Activated T-helper 1 cell treated with Interleukin-2 at 50 U/mL for 16 hours (primary cell): ENCODE measurements at places on chromosomes 1 and 21.
A peak's percentile ranks its signal among the peaks of the same experiment; 100 is the strongest.

DNA sequence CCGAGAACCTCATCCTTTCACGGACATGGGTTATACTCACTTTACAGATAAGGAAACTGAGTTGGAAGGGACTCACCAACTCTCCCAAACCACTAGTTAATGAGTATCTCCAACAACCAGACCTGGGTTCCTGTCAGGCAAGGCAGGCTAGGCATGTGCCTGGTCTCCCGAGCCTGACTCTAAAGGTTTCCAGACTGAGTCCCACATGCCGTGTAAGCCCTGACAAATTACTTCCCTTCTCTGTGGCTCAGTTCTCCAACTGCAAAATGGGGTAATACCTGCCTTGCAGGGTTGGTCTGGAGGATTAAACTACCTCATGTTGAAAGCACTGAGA, 34.3 kb downstream of the SSBP3 start:
- DNase-seq, result no peak

DNA sequence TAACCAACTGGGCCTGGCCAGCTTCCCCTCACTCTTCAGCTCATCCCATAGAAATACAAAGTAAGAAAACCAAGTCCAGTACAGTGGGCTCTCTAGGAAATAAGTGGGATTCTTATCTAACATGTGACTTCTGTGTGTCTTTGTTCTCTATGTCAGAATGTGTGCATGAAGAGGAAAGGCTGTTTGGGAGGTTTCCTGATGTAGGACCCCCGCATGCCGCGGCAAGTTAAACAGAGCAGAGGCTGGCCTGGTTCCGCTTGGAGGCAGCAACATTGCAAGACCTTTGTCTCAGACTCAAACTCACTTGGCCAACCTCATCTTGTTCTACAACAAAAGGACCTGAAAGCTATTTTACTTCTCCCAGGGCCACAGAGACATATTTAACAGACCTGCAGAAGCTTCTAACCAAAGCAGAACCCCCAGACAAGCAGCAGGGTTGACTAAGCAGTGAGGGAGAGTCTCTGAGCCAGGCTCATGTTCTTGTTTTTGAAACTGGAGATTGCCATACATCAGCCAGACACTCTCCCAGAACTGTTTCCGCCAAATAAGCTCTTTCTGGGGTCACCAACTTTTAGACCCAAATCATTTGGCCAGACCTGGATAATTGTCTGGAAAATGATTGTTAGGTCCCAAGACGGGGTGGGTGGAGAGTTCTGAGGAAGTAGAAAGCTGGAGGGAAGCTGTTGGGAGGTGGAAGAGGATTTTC, 6.2 kb downstream of the MTARC2 start:
- DNase-seq, result no peak

GRCh38 chr1:52702886-52703787, 5.0 kb upstream of the COA7 start:
- DNase-seq, result peak; percentile 63

- no peak for DNase-seq
These were observed 30.5 kb upstream of the LRIG2 start for GRCh38 chr1:113042285-113043143.

DNA sequence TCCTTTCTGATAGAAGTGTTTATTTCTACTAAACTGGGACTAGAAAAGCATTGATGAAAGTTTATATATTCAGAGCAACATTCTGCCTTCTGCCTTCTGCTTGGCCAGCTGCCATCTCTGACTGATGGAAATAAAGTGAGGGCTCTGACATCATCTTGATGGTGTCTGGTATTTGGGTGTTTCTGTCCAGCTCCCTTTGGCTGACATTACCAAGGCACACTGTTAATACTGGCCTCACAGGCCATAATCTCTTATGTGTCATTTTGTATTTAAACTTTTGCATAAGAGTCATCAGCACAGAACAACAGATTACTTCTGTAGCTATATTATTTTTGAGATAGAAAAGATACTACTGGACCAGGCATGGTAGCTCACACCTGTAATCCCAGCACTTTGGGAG, 216.9 kb downstream of the RYR2 start:
- DNase-seq, result no peak

- DNase-seq, result no peak
These were observed 157.9 kb downstream of the CASZ1 start for GRCh38 chr1:10638559-10639005.

DNA sequence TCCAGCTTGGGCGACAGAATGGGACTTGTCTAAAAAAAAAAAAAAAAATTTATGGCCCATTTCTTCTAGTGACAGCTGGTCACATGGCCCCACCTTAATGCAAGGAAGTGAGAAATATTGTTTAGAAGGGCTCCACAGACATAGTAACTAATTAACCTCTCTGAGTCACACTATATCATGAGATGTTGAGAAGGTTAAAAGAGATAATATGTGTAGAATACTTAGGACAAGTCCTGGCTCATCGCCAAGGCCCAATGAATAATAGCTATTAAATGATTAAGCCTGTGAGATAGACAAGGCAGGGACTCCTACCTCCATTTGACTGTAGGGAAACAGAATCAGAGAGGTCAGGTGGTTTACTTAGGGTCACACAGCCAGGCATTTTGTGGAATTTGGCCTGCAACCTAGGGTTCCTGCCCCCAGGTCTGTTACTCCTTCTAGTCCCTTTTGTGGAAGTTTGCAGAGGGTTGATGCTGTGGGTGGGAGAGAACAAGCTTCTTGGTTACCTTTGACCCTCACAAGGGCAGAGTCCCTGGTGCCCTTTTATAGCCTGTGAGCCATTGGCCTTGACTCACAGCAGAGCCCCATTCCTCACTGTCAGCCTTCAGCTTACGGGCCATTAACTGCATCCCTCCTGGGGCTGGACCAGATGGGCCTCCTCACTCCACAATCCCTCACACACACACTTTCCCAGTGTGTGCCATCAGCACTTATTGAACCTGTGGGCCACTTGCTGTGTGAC, 48.5 kb downstream of the OPRD1 start:
- no peak for DNase-seq

DNA sequence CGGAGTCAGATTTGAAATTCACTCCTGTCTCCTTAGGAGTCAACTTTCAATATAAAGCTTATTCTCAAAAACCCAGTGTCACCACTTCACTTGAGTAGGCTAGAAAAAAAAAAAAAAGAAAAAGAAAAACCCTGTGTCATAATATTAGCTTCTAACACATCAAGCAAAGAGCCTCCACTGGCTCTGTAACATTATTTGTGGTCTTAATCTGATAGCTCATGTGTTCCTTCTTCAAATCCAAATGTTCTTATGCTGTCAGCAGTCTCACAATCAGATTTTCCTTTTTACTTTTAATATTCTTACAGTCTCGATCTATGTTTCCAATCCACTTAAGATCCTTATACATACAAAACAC, 26.1 kb upstream of the PSMG1 start:
- no peak for DNase-seq

- no peak for DNase-seq
These were observed 36.1 kb downstream of the ZBTB40 start for GRCh38 chr1:22487781-22488180.

DNA sequence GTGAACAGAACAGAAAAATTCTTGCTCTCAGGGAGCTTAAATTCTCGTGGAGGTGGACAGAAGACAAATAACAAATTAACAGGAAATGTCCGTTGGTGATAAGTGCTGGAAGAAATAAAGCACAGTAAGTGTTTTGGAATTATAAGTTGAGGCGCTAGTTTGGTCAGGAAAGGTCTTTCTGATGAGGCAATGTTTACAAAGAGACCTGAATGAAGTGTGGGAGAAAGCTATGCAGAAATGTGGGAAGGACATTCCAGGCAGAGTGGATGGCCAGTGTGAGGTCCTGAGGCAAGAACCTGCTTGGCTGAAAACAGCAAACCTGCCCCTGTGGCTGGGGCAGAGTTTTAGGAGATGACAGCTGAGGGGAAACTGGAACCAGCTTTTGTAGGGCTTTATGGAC, 23.3 kb downstream of the NGF start:
- no peak for DNase-seq

DNA sequence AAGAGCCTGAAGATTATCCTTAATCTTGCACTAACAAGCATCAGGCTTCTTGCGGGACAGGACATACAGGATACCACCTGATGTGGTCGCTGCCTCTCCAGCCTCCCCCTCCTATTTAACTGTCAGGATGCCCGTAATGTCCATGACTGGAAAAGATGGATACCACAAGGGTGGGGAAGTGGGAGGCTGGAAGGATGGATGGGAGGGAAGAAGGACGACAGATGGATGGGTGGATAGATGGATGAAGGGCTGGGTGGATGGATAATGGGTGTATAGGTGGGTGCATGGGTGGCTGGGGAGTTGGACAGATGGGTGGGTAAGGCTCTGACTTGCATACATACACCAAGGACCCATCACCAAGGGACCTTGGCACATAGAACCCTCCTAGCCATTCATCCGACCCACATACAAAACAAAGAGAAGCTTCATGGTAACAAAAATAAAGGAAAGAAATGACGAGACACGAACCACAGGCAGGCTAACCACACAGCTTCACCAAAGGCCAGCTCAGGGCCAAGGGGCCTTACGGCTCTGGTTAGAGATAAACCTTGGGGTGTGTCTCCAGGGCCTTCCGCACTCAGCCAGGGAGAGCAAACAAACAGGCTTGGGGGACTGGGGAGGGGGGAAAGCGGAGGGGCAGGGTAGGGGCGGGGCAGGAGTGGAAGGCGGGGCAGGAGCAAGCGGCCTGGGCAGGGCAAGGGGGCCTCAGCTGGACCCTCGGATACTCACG, 50.5 kb downstream of the HSPG2 start:
- DNase-seq, result no peak

GRCh38 chr1:163066686-163067085, 2.5 kb upstream of the RGS4 start:
- no peak for DNase-seq

DNA sequence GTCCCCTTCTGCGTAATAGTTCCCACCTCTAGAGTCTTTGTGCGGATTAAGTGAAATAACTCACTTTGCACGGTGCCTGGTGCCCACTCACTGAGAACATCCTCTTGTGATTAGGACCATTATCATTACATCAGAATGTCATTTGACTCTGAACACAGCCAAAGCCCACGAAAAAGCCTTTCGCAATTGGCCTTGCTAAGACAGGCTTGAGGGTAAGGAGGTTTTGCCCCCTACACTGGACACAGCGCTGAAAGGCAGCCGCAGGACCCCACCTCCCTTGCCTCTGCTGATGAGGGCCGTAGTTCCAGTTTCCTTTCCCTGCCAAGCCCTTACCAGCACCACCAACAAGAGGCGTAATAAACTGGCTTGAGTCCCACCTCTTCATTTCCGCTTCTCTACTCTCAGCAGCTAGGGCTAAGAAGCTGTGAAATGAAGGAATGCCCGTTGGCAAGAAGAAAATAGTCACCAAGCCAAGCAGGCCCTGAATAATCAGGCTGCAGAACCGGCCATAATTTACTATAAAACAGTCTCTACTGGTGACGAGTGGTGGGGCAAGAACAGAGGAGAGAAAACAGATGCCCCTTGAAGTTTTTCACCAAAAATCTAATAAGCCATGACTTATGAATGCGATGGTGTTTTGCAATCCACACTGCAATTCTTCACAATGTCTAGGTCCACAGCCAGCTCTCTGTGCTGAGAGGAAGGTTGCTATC, 53.1 kb downstream of the SH3GLB1 start:
- DNase-seq, result no peak

- peak; percentile 33 for DNase-seq
These were observed 103.9 kb downstream of the CASZ1 start for GRCh38 chr1:10692401-10693021.

DNA sequence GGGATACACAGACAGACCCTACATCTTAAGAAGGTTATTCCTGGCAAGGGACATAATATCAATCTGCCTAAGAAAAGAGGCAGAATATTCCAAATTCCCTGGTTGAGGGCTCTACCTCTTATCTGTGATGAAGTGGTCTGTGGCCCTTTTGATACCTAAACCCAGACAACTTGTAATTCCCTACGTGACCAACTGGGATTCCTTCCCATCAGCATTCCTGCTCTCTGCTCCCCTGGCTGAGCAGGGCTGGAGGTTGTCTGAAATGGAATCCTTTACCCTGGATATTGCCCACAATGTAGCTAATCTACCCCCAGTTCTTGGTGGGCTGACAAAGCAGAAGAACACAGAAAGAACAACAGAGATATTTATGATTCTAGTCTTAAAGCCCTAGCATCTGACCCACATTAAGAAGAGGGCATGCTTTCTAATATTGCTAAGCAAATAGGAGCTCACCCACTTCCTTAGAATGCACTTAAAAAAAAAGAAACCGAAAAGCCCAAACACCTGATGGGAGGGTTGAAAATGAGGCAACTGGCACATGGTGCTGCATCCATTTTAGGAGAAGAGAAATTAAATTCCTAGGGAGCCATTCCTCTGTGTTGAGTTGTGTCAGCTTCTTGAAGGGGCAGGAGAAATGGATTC, 36.8 kb downstream of the GADD45A start:
- DNase-seq, result no peak

GRCh38 chr1:169360415-169360814, 7.2 kb downstream of the NME7 start:
- no peak for DNase-seq

DNA sequence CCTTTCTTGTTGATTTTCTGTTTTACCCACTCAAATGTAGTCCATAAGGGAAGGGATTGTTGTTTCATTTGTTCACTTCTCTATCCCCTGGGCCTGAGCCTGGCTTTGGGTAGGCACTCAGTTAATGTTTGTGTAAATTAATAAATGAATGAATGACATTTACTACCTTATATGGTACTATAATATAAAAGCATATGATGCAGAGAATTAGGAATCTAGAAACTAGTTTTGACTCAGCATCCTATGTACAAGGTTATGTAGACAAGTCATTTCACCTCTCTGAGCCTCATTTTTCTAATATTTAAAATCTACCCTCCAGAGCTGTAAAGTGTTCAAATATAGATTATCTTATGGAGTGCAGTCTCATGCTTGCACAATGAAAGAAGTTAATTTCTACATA, 68.9 kb upstream of the S1PR1 start:
- DNase-seq, result no peak

DNA sequence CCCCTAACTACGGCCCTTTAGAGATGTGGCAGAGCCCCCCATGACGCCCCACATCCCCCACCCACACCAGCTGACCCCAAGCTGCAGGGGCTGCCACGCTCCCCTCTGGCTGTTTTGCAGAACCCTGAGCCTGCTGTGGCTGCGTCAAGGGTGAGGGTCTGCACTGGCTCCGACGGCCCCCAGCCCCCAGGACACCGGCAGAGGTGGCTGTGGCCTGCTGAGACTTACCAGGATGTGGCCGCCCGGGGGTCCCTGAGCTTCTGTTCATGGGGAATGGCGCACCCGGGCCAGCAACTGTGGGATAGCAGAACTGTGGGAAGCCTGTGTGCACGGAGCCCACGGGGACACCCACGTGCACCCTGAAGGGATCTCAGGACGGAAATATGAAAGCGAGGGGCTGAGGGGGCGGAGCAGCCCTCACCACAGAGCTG, 12.8 kb upstream of the RNF223 start:
- DNase-seq, result no peak

DNA sequence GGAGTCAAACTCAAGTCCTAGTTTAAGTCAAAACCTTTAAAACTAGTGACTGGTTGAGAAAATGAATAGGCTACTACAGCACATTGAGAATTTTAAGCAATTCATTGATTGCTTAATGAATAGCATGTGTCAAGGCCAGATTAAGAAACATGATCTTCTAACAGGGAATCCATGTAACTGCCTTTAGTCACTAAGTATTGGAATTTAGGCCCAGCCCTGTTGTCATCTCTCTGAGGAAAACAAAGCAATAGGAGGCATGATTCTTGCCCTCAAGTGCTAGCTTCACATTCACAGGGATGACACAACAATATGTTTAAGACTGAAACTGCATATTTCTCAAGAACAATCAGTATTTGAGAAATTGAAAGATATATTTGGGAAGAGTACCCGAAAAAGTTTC, 70.0 kb upstream of the PTGS2 start:
- no peak for DNase-seq
